ENCODE measurements at places on chromosomes 6 and 20.

DNA sequence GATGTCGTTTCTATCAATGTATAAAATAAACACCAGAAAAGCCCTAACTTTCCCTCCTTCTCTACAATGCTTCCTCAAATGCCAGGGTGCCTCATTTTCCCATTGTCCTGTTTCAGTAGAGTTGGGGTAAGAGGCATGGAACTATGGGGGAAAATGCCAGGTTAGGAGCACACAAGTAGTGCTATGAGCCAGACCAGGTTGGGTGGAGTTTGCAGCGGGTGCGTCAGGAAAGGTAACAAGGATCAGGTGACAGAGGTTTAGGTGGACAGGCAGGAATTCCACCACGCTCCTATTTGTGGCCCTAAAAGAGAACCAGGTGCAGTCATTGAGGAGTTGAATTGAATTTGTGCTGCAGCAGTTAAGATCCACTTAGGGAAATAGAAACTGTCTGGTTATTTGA, 36.5 kb downstream of the SYTL3 start:
- DNase-seq: no peak

DNA sequence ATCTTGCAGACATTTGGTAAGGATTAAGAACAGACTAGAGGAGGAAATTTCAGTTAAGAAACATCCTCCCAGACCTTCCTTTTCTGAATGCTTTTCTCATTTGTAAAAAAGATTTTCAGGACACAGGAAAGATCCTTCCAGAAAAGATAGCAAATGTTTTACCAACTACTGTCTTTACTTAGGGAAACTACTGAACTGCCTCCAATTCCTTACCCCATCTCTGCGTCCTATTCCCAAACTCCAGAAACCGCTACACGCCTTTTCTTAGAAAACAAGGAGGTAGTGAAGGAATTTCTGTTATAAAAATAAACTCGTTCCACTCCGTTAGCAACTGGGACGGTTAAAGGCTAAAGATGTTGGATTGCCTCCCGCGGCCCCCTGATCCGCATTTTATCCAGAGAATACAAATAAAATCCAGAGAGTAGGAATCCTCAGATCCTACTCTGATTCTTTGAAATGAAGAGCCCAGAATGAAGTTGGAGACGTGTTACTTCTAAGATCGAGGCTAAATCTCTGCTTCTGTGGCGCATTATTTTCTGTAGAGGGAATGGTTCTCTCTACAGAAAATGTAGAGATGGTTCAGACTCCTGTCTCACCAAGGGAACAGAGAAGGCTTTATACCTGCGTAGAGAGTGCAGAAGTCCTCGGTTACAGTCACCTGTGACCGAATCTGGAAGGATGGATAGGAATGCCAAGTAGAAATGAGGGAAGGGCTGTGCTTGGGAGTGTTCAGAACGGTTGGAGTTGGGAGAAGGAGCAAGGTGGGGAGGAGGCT, 133.0 kb downstream of the GPX5 start:
- peak; percentile 15 for DNase-seq

DNA sequence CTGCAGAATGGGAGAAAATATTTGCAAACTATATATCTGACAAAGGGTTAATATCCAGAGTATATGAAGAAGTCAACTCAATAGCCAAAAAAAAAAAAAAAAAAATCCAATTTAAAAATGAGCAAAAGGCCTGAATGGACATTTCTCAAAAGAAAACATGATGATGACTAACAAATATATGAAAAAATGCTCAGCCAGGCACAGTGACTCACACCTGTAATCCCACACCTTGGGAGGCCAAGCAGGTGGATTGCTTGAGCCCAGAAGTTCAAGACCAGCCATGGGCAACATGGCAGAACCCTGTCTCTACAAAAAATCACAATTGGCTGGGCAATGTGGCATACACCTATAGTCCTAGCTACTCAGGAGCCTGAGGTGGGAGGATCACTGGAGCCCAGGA, 2.1 kb upstream of the ECHDC1 start:
- no peak for DNase-seq

- DNase-seq: no peak
Measured at GRCh38 chr6:14573703-14574290, 456.2 kb downstream of the CD83 start.

- DNase-seq: no peak
Measured at GRCh38 chr6:139494376-139494990, 120.0 kb upstream of the CITED2 start.

GRCh38 chr6:362924-363249, 28.7 kb upstream of the IRF4 start:
- DNase-seq: no peak

DNA sequence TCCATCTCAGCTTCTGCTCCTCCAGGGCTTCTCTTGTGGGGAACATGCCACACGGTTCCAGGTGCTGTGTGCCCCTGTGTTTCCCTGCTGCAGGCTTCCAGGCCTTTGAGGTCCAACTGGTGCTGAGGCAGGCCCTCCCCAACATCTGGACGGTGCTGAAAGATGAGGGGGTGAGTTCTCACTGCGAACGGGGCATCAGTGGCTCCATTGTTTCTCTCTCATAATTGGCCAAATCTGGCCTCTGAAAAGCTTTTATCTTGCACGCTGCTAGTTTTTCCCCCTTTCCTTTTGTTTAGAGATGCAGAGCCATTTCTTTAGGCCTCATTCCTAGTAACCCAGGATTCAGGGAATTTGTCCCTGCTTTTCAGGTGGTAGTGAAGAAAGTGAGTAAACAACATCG, 8.6 kb downstream of the PNLDC1 start:
- no peak for DNase-seq

GRCh38 chr20:58294497-58295455, 14.7 kb upstream of the RAB22A start:
- no peak for DNase-seq

GRCh38 chr6:10205120-10205519, 209.8 kb downstream of the TFAP2A start:
- no peak for DNase-seq

- no peak for DNase-seq
Measured at GRCh38 chr6:111027219-111027618, 45.4 kb downstream of the RPF2 start.

GRCh38 chr6:107354451-107354850, 104.9 kb downstream of the PDSS2 start:
- no peak for DNase-seq

GRCh38 chr6:43547222-43547621, 28.6 kb downstream of the XPO5 start:
- no peak for DNase-seq

DNA sequence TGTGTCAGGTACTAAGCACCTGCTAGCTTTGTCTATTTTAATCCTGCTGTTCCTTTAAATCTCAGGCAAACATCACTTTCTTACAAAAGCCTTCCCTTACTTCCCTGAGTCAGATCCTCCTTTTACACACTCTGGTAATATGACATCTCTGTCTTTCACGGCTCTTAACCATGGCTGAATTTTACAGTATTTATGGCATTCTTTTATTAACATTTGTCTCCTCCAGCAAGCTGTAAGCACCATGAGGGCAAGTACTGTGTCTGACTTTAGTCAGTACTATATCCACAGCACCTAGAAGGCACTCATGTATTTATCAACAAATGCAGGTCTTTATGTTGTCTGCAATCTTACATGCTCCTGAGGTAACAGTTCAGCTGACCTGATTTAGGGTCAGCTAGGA, 33.7 kb upstream of the HBS1L start:
- no peak for DNase-seq

DNA sequence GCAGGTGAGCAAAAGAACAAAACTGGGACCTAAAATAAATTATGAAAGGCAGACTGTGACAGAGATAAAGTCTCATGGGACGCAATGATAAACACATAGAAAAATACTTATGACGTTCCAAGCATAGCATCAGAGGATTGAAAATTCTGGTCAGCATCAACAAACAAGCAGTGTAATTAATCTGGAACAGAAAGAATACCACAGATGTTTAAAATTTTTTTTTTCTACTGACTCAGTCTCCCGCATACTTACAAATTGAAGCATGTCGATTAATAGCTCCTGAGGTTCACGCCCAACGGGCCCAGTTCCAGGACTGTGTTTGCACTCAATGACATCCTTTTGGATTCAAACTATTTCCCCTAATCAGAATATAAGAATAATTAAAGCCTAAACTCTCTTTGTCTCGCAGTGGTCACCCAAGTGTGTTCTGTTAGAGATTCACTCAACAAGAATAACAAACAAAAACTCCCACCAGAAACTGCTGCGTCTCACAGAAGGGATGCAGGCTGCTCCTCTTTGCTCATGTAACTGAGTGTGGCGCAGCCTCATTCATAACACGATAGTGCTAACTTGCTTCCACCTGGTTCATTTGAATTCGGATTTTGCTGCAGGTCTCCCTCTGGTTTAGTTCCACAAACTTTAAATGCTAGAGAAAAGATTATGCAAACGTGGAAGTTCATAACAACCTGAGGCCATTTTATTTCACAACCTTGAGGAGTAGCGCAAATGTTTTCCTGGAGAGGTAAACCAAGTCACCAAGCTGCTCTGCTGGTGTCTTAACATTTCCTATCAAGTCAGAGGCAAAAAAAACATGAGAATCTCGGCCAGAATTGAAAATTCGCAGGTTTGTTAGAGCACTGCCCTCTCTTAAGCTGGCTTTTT, 69.0 kb upstream of the CITED2 start:
- no peak for DNase-seq

DNA sequence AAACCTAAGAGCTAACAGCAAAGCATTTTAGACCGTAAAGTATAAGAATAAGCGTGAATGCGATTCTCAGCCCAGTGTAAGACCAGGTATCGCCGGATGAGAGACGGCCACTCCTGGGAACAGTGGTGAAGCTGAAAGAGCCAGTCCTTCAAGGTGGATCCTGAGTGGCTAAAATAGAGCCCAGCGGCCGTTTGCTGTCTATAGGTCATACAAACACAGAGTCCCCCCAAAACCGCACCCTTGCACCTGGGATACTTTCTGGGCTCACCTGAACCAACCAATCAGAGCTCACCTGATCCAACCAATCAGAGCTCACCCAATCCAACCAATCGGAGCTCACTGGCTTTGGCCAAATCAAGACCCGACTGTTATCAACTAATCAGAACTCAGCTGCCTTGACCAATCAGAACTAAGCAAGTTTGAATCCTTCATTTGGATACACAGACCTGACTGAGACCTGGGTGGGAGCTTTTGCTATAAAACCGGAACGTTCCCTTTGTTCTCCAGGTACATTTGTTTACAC, 248.2 kb downstream of the DLL1 start:
- no peak for DNase-seq

DNA sequence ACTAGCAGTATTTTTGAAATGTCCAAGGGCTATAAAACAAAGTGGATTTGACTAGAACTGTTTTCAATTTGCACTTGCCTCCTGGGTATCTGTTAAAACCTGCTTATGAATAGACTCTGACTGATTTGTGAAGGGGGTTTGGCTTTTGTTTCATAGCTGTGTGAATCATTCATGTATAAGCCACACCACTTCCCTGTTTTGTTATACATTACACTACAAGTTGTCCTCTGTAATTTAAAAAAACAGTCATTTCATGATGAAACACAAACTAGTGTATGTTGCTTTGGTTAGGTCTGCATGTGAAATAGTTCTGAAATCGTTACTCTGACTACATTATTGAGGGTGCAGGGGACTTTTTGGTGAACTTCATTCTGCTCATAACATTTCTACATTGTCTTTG, 121.7 kb downstream of the NKAIN2 start:
- DNase-seq: no peak
